ENCODE measurements at places on chromosomes 7 and 10.

DNA sequence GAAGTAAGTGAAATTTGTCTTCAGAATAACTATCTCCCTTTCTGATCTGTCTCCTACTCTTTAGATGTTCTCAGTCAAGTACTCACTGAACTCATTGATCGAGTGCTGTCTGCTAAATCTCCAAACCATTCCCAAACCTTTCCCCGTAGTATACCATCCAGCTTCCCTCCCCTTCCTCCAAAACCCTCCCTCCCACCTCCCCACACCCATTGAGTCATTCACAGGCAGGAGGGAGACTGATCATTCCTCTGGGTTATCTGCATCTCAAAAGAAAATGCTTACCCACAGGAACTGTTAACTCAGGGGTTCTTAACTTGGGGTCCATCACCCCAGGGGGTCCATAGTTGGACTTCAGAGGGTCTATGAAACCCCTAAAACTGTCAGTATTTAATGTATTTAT is 37.4 kb downstream of the GOT1 start:
- DNase-seq: no peak

- no peak for DNase-seq
These were observed 57.5 kb upstream of the CREB5 start for GRCh38 chr7:28354601-28355402.

GRCh38 chr10:59577984-59578383 is 131.7 kb downstream of the SLC16A9 start:
- DNase-seq: no peak

DNA sequence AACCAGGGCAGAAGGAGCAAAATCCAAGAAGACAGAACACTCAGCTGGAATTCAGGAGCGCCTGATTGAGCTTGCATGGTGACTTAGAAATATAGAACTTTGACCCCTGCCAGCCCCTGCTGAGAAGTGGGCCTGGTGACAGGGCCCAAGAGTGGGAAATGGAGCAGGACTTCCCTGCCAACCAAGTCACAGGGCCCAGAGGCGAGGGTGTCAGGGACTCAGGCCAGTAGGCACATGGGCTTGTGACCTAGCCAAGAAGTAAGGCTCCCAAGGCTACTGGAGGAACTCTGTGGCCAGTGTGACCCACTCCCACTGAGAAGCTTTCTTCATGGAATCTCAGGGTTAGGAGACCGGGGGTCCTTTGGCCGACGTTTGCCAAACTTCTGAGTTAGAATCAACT is 31.9 kb downstream of the LRRC20 start:
- no peak for DNase-seq

GRCh38 chr10:69269761-69270160 is 8.5 kb upstream of the HK1 start:
- DNase-seq: no peak

DNA sequence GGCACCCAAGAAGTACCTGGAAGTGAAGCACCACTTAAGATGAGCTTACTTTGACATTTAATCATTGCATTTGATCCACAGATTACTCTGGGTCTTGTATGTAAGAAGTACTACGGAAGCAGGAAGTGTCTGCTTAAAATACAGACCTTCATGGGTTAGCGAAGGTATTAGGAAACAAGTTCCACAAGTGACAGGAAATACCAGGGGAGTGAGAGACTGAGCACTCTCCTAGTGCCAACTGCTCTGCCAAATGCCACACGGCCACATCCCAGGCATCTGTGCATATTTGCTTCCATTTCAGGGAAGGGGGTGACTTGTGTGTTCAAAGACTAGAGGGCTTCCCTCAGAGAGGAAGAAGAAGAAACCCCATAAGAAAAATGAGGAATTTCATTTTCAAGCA is 57.2 kb upstream of the ANK3 start:
- DNase-seq: no peak

- DNase-seq: no peak
These were observed 3.9 kb downstream of the COG5 start for GRCh38 chr7:107559864-107560263.

DNA sequence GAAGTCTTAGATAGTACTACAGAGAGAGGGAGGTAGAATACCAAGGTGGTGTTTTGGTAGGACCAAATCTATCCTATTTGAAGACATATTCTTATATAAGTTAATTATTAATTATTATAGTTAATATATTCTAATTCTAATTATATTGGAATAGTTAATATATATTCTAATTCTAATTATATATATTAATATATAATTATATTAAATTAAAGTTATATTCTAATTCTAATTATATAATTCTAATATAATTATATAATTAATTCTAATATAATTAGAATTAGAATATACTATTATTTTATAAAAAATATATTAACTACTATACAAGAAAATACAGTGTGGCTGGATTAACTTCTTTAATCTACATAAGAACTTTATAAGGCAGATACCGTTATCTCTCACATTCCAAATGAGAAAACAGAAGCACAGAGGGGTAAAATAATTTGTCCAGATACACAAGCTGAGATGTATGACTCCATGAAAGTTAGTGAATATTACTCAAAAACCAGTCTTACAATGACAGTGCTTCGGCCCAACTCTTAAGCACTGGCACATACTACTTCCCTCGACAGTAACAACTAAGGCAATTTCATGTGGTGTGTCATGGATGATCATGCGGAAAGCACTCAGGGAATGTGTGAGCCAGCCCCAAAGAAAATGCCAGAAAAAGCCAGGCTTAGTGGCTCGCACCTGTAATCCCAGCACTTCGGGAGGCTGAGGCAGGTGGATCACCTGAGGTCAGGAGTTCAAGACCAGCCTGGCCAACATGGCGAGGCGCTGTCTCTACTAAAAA is 42.6 kb downstream of the TYW1B start:
- no peak for DNase-seq
